CD8-positive, alpha-beta T cell (primary cell): ENCODE measurements at places on chromosomes 1 and 21. TPM values are rescaled to one million over a fixed set of nuclear protein-coding genes. Genes with fewer than 3 reads are reported as not detected.

DNA sequence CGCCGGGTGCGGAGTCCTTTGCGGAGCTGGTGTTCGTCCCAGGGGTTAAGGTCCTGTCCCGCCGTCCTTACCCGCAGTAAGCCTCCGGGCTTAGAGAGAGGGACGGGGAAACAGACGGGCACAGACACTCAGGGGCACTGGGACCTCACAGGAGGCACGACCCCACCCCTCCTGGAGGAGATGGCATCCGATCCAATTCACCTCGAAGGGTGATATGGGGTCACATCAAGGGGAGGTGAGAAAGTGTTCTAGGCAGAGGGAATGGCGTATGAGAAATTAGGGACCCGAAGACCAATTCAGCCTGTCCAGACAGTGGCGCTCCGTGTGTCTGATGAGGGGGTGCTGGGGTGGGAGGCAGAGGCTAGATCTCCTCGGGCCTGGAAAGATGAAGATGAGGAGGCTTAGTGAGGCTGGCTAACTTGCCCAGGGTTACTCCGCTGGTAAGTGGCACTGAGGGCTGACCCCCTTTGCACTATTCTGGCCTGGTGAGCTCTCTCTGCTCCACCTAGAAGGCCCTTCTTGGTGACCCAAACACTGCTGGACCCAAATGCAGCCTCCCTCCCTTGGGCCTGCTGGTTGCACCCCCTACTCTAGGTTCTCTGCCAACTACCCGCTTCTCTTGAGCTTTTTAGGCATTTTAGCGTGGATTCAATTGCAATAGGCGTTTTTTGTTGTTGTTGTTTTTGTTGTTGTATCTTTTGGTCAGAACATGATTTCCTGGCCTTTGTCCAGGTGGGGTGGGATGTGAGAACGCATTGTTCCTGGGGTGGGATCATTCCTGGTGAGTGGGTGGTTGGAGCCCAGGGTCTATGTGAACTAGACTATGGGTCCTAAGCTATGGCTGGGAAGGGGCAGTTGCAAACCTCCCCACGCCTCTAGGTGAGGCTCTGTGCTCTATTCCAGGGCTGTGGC lies 12.3 kb downstream of the BTBD19 start:
- no peak for DNase-seq

DNA sequence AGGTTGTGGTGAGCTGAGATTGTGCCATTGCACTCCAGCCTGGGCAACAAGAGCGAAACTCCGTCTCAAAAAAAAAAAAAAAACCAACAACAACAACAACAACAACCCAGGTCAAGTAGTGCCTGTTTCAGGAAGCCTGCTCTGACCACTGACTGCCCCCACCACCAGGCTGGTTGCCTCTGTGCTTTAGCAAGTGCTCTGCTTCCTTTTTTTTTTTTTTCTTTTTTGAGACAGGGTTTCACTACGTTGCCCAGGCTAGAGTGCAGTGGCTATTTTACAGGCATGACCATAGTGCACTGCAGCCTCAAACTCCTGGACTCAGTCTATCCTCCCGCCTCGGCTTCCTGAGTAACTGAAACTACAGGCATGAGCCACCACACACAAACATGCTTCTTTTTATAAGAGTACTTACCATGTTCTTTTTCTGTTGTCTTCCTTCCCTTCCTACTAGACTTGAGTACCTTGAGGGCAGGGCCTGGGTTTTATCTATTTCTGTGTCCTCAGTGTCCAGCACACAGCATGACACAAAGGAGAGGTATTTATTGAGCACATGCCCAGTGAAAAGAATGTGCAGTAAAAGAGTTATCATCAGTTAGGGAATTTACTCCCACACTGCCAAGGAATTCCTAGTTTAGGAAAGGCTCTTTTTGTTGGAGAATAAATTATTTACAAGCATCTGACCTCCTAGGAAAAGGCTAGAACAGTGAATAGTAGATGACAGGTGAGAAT lies 9.9 kb upstream of the COA7 start:
- DNase-seq = no peak

GRCh38 chr1:221768444-221769066 lies 26.7 kb upstream of the DUSP10 start:
- DNase-seq = no peak

DNA sequence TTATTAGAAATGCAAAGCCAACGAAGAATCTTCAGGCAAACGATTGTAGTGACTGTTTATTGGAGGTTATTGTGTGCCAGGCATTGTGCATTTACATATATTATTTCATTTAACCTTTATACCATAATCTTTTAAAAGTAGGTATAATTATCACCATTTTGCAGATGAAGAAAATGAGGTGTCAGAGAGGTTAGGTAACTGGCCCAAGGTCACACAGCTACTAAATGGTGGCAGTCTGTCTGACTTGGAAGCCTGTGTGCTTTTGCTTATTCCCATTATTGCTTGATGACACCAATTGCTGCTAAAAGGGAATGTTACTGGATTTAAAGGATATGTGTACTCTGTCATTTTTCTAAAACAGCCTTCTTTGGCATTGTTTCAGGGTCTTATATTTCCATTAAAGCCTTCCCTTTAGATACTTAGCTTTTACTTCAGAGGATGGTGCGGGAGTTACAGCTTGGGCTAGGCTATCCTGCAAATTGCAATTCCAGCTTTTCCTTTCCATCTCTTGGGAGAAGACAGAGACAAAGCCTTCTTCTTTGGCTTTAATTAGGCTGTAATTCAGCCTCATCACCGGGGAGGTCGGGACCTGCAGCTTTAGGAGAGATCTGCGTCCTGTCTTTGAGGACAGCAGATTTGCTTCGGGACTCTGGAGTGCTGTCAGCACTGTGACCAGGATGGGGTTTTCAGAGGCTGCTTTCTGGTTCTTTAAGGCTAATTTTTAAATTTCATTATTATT lies 37.4 kb upstream of the ERRFI1 start:
- DNase-seq = no peak

DNA sequence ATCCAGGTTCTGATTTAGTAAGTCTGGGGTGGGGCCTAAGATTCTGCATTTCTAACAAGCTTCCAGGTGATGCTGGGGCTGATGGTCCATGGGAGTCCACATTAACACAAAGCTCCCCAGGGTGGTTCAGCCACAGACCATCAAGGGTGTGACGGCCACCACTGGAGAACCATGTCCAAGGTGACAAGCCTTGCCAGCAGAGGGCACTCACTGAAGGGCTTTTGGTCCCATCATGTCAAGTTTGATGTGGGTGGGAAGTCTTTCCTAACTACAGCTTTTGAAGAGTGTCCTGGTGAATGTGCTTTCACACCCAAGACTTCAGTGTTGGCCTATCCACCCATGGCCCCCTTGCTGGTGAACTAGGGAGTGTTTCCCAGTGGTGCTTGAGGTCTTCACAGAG lies 67.1 kb downstream of the UBE2T start:
- DNase-seq = peak; percentile 34

DNA sequence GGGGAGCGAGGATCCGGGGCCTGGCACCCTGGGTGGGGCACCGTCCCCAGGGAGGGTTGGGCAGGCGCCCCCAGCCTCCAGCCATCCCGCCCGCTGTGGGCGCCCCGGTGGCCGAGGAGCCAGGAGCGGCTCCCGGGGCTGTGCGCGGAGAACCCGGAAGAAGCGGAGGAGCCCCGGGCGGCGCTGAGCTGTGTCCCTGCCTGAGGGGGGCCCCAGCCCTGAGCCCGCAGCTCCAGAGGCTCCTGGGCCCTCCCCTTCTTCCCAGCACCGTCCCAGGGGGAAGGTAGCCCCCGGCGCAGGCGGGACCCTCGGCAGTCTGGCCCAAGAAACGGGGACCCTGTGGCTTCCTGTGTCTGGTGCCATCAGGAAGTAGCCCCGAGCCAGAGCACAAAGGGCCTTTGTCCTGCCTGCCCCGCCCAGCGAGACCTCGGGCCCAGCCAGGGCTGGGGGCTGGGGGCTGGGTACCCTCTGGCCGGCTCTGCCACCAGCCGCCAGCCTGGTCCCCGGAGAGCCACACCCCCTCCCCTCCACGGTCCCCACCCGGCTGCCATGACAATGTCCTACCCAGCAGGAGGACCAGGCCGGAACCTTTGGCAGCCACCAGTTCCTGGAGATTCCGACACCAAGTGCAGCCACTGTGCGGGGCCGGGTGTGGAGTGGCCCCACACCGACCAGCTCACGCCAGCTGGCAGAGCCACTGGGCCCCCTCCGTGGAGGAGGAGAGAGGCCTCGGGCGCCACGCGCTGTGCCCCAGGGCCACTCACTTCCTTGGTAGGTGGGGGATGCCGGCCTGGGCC lies 15.6 kb upstream of the TTLL10 start:
- peak; percentile 42 for DNase-seq

DNA sequence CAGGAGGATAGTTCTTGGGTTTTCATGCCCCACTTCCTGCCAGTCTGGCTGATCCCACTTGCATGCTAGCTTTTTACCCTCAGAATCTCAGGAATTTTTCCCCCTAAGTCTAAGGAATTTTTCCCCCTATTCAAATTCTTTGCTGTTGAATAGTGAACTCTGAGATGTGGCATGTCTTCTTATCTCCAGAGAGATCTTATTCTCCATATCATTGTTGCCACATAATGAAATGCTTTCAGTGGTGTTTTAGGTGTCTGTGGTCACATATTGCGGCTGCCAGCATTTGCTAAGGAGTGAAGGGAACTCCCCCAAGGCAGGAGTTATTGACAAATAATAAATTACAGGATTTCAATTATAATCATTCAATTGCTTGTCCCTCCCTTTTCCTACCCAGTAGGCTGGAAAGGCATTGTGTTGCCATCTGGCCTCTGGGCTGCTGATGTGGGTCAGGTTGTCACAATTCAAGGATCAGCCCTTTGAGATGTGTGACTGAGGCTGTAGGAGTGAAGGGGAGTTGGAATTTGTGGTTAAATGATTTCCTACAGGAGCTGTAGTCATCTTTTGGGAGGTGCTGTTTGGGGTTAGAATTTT lies 3.9 kb upstream of the FLG start:
- DNase-seq = no peak

GRCh38 chr1:113872219-113872935 lies 865 bp upstream of the PTPN22 start:
- DNase-seq = no peak

- no peak for DNase-seq
Measured at GRCh38 chr1:236137285-236137852, 5.0 kb upstream of the GPR137B start.

- DNase-seq = peak; percentile 49
Measured at GRCh38 chr1:157105988-157106812, 6.6 kb upstream of the ETV3L start.

DNA sequence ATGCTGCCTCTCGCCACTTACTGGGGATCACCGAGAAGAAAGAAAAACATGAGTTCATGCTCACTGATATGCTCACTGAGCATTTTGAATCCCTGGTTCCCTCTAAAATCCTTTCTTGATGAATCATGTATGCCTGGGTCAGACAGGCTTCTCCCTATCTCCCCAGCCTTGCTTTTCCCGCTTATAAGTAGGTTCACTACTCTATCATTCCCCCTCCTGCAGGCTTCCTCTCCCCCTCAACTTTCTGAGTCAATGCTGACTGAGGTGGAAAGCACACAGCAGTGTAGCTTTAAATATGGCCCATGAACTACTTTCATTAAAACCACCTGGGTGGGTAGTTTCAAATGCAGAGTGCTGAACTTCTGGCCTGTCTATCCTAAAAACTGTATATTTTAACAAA lies 41.7 kb downstream of the FMO4 start:
- no peak for DNase-seq

- no peak for DNase-seq
Measured at GRCh38 chr1:72845381-72845780, 563.0 kb upstream of the NEGR1 start.

Gene SH2D1B
- total RNA-seq = not detected

Gene SRGAP2C
- total RNA-seq = 3.9 TPM

Gene DDAH1
- total RNA-seq = not detected

Gene ARHGEF10L
- total RNA-seq = not detected

Gene FNDC5
- not detected for total RNA-seq

Gene PADI3
- not detected for total RNA-seq

Gene MAP3K7CL
- total RNA-seq = 2.3 TPM
